ENCODE measurements at places on chromosomes 1 and 21.
A peak's percentile ranks its signal among the peaks of the same experiment; 100 is the strongest.

- DNase-seq = no peak
These were observed 466.5 kb downstream of the PCP4 start for GRCh38 chr21:40333731-40334130.

- no peak for DNase-seq
These were observed 1.3 kb downstream of the SRSF10 start for GRCh38 chr1:23978805-23979204.

DNA sequence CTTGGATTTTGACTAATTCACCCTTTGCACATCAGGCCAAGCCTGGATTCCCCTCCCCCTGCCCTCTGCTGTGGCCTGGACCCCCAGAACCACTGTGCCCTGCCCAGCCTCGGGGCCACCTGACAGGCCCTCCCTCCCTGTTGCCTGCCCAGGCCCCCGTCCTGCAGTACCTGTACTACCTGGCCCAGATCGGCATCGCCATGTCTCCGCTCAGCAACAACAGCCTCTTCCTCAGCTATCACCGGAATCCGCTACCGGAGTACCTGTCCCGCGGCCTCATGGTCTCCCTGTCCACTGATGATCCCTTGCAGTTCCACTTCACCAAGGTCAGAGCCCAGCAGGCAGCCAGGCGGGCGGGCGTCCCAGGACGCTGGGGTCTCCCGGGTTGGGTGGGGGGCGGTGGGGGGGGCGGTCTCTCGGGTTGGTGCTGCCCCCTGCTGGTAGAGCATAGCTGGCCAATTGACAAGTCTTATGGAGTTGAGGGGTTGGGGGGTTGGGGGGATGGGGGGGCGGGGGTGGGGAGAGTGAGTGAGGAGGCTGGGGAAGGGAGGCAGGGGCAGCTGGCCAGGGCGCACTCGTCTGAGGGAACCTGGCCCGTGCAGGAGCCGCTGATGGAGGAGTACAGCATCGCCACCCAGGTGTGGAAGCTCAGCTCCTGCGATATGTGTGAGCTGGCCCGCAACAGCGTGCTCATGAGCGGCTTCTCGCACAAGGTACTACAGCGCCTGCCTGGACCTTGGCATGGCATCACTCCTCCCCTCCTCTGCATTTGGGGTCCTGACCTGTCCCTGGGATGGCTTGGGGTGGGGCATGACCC, 10.7 kb downstream of the AMPD2 start:
- DNase-seq = no peak

GRCh38 chr1:7469255-7469938, 301.7 kb upstream of the VAMP3 start:
- DNase-seq = no peak

DNA sequence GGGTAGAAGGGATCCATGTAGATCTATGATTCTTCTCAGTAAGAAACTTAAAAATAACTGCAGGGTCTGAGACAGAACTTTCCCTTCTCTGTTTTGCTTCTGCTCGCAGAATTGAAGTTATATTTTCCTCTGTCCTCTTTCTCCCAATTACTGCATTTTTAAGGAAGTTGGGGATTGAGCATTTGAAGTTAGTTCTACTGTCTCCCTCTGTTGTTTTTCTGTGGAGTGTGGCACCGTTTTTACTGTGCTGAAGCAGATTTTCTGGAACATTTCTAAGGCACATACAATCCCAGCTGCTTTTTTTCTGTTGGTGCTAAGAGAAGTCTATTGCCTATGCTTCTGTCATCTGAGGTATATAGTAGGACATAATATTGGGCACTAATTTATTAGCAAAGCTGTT, 43.3 kb downstream of the RASAL2 start:
- DNase-seq = no peak

DNA sequence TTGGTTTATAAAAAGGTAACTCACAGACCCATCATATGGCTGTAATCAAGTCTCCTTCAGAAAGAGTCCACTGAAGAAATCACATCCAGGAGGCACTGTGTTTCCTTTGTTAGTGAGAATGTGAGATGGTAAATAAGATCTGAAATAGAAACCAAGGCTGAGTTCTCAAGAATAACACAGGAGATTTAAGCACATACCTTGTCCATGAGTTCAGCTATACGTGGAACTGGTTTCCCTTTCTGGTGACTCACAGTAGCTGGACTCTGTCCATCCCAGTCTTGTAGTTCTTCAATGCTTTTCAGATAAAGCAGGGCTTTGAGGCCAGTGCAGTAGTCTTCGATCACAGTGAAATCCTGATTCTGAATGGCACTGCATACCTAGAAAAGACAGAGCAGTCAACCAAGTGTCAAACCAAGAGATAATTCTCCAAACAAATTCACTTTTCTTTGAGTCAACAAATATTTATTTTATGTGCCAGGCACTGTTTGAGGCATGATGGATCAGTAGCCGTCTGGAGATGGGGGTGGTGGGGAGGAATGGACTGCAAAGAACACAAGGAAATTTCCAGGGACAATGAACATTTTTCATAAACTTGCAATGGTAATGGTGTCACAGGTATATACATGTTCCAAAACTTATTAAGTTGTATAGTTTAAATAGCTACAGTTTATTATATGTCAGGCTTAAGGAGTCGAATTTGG, 471.4 kb downstream of the PTBP2 start:
- no peak for DNase-seq

DNA sequence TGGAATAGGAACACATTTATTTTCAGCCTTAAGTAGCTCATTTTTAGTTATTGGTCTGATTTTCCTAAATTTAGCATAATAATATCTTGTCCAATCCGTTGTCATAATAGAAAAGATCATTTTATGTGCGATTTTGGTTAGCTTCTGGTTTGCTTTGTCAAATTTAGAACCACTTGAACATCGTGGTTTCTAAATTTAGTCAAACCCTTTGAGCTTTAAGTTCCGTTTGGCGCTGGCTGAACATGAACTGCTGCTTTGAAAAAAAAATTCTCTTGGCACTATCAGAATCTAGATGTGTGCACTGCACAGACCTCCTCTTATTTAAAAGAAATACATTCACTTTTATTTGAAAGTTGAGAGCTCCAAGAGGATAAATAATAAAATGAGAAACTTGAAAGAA, 370.6 kb downstream of the PTPRC start:
- no peak for DNase-seq

- DNase-seq = no peak
These were observed 7.2 kb downstream of the RUNX1 start for GRCh38 chr21:35041881-35042280.

DNA sequence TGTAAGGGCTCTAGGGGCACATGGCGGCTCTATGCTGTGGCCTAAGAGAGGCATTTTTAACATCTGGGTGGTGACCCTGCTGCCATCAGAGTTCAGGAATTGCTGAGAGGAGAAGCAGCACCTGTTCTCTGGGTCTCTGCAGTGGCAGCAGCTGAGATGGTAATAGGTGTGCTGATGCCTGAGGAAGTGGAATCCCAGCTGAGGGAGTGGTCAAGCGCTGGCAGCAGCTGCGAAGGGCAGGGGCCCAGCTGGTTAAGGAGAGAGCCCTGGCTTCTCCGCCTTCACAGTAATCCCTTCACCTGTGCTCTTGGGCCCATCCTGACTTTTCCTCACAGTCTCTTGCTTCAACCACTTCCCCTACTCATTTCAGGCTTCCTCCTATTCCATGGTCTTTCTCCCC, 39.8 kb downstream of the GJA5 start:
- DNase-seq = no peak

GRCh38 chr1:73898540-73898939, 299.4 kb downstream of the LRRIQ3 start:
- no peak for DNase-seq

DNA sequence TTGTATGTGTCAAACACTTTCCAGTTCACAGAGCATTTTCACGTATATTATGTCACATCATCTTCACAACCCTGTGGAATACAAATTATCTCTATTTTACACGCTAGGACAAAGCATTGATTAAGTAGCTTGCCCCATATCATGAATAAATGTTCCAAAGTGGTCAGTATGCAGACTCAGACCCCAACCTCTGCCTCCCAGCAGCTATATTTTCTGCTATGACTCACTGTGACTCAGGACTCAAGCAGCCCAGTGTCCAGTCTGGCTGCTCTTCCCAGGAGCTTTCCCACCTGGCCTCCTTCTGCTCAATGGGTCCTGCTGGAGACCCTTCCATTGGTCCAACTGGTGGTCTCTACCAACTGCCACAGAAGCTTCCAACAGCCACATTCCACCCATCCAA, 56.0 kb upstream of the RAP1A start:
- no peak for DNase-seq

DNA sequence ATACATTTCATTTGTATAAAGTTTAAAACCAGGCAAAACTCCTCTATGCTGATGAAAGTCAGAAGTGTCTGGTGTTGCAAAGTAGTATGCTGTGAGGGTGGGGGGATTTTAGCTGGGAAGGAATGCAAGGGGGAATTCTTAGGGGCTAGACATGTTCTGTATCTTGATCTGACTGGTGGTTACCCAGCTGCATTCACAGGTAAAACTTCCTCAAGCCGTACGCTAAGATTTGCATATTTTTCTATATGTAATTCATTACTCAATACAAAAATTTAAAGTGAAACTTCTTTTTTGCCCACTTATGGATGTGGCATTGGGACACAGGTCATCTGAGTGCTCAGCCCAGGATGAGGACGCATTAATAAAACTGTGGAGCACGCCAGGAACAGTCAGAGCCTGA, 323.3 kb downstream of the PAPPA2 start:
- no peak for DNase-seq

- DNase-seq = no peak
These were observed 646 bp upstream of the RRP15 start for GRCh38 chr1:218284377-218284916.

- no peak for DNase-seq
These were observed 106.0 kb upstream of the TIAM1 start for GRCh38 chr21:31449921-31450535.

DNA sequence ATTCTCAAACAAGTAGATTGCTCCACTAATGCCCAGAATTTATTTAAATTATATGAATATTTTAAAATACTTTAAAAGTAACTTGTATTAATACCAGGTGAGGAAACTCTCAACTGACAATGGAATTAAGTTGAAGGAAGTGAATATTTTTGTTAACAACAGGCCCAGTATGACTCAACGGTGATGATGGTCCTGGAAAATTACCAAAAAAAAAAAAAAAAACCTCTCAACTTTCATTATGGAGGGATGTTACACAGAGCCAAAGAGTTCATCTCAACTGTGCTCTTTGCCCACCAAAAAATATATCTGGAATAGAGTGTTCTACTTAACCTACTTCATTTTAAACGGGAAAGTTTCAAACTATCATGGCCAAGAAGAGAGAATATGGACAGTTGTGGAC, 28.3 kb downstream of the CFH start:
- no peak for DNase-seq

DNA sequence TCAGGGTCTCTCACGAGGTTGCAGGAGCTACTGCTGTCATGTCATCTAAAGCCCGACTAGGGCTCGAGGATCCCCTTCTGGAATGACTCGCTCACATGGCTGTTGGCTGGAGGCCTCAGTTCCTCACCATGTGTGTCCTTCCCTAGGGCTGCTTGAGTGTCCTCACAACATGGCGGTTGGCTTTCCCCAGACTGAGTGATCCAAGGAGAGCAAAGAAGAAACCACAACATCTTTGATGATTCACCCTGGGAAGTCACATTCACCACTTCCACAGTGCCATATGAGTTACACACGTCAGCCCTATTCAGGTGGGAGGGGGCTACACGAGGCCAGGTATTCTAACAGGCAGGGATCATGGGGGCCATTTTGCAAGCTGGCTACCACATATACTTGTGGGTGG, 64.9 kb downstream of the FHAD1 start:
- DNase-seq = no peak

DNA sequence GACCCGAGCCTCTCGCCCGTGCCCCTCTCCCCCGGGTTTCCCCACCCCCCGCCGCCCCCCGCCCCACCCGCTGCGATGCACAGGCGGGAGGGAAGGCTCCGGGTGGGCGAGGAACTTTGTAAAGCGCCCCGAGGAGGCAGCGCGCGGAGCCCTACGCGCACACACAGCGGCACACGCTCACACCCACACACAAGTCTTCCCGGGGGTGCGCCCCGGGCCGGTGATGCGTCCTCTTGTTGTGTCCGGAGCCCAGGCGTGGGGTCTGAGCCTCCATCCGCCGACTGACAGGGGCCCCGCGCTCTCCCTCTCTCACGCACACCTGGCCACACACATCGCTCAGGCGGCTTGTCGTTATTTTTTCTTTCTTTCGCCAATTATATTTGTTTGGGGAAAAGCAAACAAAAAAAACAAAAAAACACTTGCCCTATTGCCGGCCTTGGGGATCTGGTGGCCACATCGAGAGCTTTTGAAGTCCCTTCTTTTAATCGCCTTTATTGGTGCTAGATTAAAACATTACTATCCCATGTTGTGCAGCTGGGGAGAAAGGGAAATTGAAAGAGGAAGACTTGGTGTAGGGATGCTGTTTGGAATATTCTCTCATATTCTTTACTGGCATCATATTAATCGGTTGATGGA, 770 bp downstream of the NTNG1 start:
- DNase-seq = no peak

DNA sequence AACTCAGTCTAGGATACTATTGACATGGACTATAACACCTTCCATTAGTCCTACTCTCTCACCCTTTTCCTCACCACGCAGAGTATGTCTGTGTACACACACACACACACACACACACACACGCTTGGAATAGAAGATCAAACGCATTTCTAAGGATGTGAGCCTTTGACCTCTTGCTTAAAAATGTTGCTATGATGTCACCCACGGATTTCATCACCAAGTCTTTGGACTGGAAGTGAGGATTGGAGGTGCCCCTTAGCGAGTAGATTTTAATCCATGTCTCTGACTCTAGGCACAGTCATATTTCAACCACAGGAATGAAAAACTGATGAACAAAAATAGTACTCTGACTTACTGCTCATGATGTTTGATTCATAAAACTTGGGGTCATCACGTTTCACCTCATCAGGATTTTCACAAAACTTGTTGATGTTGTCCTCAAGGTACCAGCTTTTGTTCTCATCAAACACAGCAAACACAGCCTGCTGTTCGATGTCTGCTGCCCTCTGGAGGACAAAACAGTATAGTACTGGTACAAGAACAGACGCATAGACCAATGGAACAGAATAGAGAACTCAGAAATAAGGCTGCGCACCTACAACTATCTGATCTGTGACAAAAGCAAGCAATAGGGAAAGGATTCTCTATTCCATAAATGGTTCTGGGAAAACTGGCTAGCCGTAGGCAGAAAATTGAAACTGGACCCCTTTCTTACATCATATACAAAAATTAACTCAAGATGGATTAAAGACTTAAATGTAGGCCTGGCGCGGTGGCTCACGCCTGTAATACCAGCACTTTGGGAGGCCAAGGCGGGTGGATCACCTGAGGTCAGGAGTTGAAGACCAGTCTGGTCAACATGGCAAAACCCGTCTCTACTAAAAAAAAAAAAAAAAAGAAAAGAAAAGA, 39.9 kb downstream of the F5 start:
- peak; percentile 6 for DNase-seq

DNA sequence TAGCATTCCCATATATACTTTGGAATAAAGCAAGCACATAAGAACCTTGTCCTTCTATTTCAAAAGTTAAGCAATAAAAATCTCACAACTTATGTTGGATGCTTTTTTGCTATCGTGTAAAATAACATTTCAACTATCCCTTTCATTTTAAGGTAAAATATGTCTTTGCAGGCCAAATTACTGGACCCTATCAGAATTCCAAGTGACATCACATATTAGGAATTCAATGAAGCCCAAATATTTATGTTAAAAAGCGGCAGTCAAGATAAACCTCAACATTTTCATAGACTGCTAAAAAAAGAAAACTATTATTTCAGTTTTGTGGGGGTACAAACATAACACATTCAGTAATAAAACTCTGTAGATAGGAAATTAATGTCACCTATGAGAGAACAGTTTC, 252.0 kb downstream of the KCTD3 start:
- DNase-seq = no peak
